GM13976 (cell line): ENCODE measurements at places on chromosomes 3 and 15.

DNA sequence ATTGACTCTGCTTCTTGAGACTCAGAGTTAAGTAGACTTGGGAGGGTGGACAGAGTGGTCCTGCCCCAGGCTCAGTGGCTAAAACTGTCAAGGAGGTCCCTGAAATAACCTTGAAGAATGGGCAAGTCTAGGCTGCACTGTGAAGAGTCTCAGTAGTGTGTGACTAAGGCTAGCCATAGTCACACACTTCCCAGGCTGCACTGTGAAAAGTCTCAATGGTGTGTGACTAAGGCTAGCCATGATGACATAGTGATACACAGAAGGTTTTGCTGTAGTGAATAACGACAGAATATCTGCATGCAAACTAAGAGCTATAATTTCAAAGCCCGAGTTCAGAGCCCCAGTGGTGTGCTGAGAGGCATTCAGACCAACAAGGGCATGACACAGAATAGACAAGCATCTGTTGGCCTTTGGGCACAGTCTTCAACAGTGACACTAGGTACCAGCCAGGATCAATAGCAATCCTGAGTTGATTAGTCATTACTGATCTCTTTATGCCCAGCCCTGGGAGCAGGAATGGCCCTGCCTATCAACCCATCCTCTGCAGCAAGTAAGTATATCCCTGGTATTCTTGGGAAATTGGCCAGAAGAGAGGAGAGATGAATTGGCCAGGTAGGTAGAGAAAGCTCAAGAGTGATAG, 72.4 kb upstream of the BBX start:
- no peak for DNase-seq

DNA sequence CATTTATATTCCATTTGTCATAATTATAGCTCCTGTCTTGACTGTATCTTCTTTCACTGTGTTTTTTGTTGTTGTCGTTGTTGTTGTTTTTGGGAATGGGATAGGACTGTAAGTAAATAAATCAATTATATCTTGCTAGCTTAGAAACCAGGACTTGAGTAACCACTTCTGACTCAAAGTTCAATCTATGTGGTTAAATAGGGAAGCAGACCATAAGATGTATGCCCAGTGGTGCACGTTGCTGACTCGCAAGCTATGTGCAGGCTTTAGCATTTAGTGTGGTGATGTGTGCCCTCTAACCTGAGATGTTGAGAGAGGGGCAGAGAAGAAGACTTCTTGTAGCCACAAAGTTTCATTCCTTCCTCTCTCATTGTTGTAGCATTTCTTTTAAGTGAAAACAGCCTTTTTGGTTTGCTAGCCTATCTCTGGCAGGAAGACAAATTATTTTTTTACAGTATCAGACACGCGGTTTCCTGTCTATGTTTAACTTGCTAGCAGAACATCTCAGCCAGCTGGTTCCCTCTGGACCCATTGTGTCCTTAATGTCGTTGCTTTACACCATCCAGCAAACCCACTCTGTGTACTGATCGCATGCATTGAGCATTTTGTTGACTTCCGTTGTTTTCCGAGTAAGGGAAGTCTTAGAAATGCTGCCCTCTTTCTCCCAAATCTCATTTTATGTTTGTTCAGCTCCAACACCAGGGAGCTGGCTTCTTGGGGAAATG, 52.1 kb downstream of the TGFBR2 start:
- no peak for DNase-seq

- no peak for DNase-seq
These were observed 4.5 kb downstream of the QTRT2 start for GRCh38 chr3:114060906-114061655.

- no peak for DNase-seq
These were observed 16.4 kb downstream of the GPR160 start for GRCh38 chr3:170054204-170054603.

DNA sequence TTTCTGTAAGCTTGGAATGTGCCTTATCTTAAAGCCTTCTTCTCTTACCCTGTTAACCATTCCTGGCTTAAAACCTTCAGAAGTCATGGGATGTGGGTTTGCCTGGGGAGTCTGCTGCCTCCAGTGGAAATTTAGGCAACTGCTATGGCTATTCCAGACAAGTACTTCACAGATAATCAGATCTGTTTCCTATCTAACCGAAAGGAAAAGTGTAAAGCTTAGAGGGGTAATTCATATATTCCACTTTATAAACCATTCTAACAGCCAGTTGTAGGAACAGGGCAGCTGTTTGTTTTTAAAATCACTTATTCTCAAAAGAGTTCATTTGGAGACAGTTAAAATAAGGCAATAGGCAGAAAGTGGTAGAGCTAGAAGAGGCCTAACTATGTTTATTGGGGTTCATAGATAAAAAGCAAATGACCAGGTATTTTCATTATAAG, 219.9 kb downstream of the TCF12 start:
- DNase-seq: no peak

- no peak for DNase-seq
These were observed 765.6 kb downstream of the PLOD2 start for GRCh38 chr3:145395421-145395820.

DNA sequence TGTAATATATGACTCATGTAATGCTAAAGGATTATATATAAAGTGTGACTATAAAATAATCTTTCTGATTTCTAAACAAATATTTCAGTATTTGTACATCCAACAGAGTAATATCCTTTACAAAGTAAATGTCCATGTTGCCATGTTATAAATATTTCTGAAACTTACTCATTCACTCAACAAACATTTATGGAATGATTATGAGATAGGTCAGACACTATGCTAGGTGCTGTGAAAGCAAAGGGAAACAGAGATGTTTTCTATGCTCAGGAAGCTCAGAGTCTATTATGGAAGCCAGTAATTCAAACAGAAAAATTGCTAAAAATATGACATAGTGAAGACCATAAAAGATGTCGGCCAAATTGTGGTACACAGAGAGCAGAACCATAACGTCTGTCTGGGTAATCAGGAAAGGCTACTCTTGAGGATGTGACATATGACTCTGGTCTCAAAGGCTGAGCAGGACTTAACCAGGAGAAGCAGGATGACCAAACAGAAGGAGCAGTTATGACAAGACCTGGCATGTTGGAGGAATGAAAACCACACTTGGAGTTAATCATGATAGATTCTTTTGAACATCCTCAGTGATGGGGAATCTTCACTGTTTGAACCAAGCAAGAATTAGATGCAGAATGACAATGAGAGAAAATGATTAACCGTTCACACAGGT, 39.0 kb upstream of the MYO5C start:
- no peak for DNase-seq

GRCh38 chr15:66751579-66751978, 49.5 kb downstream of the SMAD6 start:
- DNase-seq: no peak

DNA sequence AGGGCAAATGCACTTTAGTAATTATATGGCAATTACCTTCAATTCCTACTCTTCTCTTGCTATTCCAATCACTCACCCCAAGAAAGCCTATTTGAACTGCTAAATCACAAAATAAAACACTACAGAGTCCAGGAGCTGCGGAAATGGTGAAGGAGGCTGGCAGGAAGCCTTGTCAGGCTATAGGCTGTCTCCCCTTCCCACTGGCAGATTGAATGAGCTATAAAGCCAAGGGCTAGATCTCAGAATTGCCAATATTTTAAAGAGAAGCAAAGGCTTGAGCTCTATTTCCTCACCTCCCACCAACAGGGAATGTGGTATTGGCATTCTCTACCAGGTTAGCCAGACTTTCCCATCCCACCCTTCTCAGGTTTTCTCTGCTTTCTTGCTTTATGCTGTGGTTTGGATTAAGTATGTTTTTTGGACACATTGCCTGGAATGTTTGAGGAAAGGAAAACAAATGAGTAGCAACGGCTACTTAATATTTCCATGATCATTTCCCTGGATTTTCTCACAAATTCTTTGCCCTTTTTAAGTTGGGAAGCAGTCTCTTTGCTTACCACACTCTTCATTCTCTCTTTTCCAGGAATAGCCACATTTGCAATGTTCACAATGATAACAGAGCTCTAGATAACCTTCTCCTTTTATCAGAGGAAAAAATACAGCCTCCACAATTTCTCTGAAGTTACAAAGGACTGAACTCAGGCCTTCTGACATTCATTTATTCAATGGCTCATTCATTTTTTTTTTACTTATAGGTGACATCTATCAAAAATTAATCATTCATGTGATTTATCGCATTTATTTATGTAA, 1125.4 kb downstream of the ROBO1 start:
- no peak for DNase-seq

DNA sequence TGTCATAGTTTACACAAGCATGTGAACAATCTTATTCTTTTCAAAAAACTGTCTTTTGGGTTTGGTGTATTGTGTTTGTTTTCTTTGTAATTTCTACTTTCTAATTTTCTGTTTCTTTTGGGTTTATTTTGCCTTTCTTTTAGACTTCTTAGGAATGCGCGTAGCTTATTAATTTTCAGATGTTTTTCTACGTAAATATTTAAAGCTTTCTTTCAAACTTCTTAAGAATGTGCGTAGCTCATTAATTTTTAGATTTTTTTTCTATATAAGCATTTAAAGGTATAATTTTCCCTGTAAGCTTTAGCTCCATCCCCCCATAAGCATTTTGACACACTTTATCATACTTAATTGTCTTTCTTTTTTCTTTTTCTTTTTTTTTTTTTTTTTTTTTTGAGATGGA, 55.2 kb downstream of the RAD54L2 start:
- no peak for DNase-seq

DNA sequence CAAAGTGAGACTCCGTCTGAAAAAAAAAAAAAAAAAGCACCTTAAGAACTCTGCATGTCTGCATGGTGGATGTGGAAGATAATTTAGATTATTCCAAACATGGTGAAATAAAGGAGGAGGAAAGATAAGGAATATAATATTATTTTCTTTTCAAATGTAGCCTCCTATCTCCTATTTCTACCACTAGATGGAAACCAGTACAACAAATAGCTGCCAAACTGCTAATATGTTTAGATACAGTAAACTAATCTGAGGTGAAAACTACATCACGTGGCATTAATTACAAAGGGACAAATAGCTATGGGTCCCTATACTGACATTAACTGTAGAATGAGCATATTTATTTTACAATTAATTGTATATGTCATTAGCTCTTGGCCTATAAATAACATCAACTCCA, 197.8 kb downstream of the TBC1D5 start:
- DNase-seq: no peak

- DNase-seq: no peak
These were observed 15.4 kb upstream of the OXTR start for GRCh38 chr3:8784676-8785435.

GRCh38 chr3:159150180-159150579, 348.3 kb downstream of the MFSD1 start:
- no peak for DNase-seq

- DNase-seq: no peak
These were observed 255.6 kb downstream of the MAGI1 start for GRCh38 chr3:65783117-65783516.

DNA sequence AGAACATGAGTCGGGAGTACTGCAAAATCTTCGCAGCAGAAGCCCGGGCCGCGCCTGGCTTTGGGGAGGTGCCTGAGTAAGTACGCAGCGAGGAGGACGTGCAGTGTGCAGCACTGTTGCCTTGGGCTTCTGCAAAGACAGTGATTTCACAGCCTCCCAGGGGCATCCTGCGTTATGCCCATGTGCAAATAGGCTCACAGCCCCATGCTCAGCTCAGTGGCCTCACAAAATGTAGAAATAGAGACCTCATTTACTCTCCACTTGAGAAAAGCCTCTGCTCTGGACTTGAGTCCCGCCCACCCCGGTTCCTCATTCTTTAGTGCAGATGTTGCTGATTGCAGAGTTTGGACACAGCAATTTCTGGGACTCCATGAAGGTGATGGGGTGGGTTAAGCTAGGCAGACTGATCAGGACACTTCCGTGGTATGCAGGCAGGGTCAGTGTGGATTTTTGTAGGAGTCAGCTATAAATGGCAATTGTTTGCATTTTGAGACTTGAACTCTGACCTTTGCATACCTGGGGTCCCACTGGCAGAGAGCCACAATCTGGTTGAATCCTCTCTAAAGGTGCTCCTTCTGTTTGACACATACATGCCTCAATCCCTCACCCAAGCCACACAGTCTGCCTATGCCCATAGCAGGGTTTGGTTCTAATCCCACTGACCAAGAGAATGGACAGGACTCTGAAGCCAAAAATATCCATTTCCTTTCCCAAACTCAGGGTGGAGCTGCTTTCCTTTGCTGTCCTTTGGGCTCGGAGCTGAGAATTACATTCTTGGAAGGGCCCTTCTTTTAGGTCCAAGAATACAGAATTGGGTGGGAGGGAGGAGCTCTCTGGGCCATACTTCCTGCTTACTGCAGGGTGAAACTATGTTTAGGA, 20.7 kb upstream of the SLC28A1 start:
- DNase-seq: no peak

DNA sequence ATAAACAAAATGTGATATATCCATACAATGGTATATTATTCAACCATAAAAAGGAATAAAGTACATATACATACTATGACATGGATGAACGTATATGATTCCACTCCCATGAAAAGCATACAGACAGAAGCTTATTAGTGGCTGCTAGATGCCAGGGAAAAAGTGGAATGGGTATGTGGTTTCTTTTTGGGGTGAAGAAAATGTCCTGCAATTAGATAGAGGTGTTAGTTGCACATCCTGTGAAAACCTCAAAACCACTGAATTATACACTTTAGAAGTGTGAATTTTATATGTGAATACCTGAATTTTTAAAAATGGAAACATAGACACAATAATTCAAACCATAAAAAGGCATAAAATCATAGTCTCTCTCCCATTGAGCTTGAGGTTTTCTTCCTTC, 11.2 kb downstream of the DENND6A start:
- no peak for DNase-seq

DNA sequence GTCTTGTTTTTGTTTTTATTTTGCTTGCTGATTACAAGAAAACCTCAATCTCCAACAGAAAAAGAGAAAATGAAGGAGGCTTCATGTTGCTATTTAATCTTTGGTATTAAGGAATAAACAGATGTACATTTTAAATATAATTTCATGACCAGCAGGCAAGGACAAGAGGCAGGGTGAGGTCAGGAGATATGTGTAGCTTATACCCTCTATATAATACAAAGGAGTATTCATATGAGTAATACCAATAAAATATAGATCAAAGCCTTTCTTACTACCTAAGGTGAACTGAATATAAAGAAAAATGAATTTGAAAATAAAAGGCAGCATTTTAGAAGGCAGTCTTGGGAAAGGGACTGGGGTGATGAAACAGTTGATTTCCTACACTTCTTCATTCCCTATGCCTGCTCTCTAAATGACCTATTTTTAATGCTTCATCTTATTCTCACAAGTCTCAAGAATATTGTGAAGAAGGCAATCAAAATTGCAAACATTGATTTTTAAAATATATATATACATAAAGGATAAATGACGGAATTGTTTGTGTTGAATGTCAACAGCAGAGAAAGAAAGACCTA, 8.6 kb upstream of the CBLB start:
- DNase-seq: no peak
